ENCODE measurements at places on chromosomes 4 and X.

GRCh38 chrX:27583976-27584375 is 6.2 kb upstream of the DCAF8L2 start:
- no peak overlapping the region for H3K27ac ChIP-seq
- H3K4me3 ChIP-seq, result no peak overlapping the region
- DNase-seq, result no peak

DNA sequence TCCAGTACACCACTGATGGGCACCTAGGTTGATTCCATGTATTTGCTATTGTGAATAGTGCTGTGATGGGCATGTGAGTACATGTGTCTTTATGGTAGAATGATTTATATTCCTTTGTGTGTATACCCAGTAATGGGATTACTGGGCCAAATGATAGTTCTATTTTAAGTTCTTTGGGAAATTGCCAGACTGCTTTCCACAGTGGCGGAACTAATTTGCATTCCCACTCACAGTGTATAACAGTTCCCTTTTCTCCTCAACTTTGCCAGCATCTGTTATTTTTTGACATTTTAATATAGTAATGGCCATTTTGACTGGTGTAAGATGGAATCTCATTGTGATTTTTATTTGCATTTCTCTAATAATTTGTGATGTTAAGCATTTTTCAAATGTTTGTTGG is 25.9 kb downstream of the CC2D2A start:
- peaks cover 44% of the 10 kb centered on the region for H3K4me1 ChIP-seq
- DNase-seq, result no peak
- peaks cover 37% of the 10 kb centered on the region for H3K36me3 ChIP-seq
- H3K27ac ChIP-seq, result no peak overlapping the region
- no peak overlapping the region for H3K4me3 ChIP-seq
- H3K27me3 ChIP-seq, result peaks cover 6% of the 10 kb centered on the region

DNA sequence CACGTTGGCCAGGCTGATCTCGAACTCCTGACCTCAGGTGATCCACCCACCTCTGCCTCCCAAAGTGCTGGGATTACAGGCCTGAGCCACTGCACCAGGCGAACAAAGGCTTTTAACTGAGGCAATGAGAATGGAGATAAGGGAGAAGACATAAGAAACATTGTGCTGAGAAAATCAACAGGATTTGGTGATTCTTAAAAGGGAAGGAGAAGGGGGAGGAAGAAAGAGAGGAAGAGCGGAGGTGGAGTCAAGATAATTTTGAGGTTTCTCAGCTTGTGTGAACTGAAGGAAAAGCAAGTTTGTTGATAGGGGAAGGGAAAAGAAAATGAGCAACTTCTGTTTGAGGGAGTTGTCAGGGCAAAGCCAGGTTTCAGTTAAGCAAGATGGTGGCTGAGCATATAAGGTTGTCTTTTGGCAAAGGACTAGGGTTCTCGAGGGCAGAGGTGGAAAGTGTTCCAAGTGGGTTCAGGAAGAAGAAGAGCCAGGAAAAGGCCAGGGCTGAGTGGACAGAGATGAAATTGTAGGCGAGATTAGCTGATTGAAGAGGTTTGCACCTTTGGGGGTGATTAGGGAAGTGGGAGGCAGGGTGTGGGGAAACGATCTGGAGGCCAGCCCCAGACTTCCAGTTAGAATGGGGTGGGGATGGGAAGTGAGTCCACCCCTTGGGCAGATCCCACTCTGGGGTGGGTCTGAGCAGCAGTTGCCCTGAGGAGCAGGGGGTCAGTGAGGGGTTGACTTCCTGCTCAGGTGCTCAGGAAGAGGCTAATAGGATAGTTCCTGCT is 7.8 kb downstream of the DOCK11 start:
- no peak for DNase-seq
- H3K36me3 ChIP-seq, result no peaks in the 10 kb centered on the region
- H3K4me3 ChIP-seq, result no peak overlapping the region
- no peak overlapping the region for H3K27ac ChIP-seq

- no peak overlapping the region for H3K27ac ChIP-seq
- H3K4me3 ChIP-seq, result no peak overlapping the region
- no peak for DNase-seq
- H3K4me1 ChIP-seq, result no peaks in the 10 kb centered on the region
- peaks cover 4% of the 10 kb centered on the region for H3K27me3 ChIP-seq
- no peaks in the 10 kb centered on the region for H3K36me3 ChIP-seq
Measured at GRCh38 chrX:13990126-13990800, 39.4 kb downstream of the GEMIN8 start.

DNA sequence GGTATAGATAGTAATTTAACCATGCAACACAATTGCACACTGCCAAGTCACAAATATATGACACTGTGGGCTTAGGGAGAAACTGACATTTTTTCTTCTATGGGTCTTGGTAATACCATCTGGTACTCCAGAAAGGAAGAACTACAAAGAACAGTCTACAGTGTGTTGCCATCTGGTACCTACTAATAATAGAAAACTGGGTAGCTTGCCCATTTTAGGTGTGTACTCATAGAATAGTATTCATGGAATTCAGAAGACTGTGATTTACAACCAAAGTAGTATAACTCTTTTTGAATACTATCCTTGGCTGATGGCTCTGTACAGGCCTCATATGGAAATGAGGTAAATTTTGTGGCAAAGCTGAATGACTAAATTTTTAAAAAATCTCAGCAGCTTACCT is 132.6 kb upstream of the RPS6KA6 start:
- DNase-seq, result no peak
- H3K36me3 ChIP-seq, result no peaks in the 10 kb centered on the region
- no peaks in the 10 kb centered on the region for H3K4me1 ChIP-seq
- H3K4me3 ChIP-seq, result no peak overlapping the region

DNA sequence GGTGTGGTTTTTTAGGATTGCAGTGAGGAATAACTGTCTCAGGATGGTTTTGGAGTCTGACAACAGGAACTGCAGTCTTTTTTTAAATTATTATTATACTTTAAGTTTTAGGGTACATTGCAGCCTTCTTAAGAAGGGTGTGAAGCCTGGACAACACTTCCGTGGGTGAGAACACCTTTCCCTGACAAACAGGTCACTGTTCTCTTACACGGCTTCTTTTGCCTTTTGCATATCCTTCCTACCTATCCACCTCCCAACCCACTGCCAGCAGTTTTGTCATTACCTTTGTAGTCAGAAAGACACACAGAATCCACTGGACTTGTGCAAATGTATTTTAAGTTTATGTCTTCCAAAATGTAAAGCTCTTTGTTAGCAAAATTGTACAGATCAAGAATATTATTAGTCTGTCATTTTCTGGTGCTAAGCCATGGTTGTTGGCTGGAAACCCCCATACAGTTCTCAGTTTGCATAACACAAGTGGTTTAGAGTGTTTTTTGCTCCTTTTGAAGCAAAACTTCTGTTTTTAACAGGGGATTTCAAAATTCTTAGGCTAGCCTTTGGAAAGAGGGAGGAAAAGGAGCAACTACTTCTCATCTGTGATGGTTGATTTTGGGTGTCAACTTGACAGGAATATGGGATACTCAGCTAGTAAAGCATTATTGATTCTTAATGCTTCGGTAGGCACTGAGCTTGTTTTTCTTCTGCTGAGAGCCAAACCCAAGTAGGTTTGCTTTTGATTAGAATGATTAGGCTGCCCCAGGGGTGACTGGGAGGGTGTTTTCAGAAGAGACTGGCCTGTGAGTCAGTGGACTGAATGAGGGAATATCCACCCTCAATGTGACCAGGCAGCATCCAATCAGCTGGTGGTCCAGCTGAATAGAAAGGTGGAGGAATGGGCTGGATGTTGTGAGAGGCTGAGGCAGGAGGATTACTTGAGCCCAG is 29.4 kb upstream of the KLHL2 start:
- no peak for DNase-seq
- no peaks in the 10 kb centered on the region for H3K27me3 ChIP-seq
- H3K4me3 ChIP-seq, result no peak overlapping the region
- H3K4me1 ChIP-seq, result no peaks in the 10 kb centered on the region

GRCh38 chr4:138935135-138935807 is 80.3 kb upstream of the NOCT start:
- H3K27me3 ChIP-seq, result peaks cover 11% of the 10 kb centered on the region
- H3K4me3 ChIP-seq, result no peak overlapping the region
- peaks cover 10% of the 10 kb centered on the region for H3K4me1 ChIP-seq
- no peak overlapping the region for H3K27ac ChIP-seq

- H3K27me3 ChIP-seq, result no peaks in the 10 kb centered on the region
- no peak overlapping the region for H3K4me3 ChIP-seq
- H3K4me1 ChIP-seq, result peaks cover 88% of the 10 kb centered on the region
Measured at GRCh38 chr4:147776716-147777115, 44.8 kb downstream of the ARHGAP10 start.

DNA sequence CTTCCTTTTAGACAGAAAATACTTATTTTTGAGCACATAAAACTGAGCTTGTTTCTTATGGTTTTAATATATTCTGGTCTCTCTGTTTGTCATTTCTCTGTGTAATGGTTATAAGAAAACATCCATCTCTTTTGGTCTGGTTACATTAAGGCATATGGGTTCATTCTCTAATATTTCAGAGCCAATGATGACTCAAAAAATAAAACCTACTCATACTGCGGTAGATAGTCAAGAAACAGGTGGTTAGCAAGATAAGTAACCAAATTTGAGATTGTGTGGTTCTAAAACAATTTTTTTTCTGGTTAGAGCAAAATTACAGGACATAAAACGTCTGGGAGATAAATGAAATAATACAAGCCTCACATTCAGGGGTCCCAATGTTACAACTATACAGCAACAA is 654.5 kb downstream of the STIM2 start:
- H3K4me1 ChIP-seq, result no peaks in the 10 kb centered on the region
- no peak overlapping the region for H3K27ac ChIP-seq
- H3K4me3 ChIP-seq, result no peak overlapping the region
- no peaks in the 10 kb centered on the region for H3K36me3 ChIP-seq
- no peaks in the 10 kb centered on the region for H3K27me3 ChIP-seq
- DNase-seq, result no peak

- no peak overlapping the region for H3K4me3 ChIP-seq
- H3K27me3 ChIP-seq, result no peaks in the 10 kb centered on the region
- peak overlapping the region; percentile 87 for H3K27ac ChIP-seq
- H3K4me1 ChIP-seq, result peaks cover 24% of the 10 kb centered on the region
Measured at GRCh38 chrX:9462456-9462855, 2.4 kb upstream of the TBL1X start.

DNA sequence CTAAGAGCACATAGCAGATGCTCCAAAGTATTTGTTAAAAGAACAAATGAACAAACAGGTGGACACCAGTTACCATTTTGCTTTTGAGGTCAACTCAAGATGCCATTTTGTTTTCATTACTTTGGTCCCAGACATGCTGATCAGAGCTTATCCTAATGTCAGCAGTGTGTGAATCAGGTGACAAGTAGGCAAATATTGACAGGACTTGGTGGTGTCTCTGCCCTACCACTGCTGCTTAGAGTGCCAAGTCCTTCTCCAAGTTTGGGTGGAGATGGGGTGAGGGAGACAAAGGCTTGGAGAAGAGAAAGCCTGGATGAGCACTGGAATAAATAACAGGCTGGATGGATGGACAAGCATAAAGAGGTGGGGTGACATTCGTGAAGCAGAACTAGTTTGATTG is 38.7 kb downstream of the MID1IP1 start:
- no peaks in the 10 kb centered on the region for H3K36me3 ChIP-seq
- DNase-seq, result no peak
- peaks cover 6% of the 10 kb centered on the region for H3K4me1 ChIP-seq
- no peak overlapping the region for H3K27ac ChIP-seq

DNA sequence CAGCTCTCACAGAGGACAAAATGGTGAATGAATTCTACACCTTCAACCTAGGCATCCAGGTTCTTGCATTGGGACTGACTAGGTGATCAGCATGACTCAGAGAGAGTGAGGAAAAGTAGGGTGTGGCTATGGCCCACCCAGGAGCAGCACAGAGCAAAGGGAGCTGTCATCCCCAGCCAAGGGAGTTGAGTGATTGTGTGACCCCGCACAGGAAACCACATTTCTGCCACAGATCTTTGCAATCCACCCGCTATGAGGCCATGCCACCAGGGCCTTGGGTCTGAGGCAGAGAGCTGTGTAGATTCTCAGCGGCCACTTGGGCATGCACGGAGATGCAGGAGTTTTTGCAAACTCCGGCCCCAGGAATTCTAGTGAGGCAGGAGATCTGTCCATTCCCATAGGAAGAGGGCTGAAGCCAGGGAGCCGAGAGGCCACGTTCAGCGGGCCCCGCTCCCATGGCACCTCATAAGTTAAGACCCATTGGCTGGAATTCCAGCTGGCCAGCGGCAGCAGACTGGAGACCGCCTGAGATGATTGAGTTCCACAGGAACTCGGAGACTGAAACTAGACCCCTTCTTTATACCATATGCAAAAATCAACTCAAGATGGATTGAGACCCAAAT is 75.9 kb downstream of the NAA11 start:
- no peak overlapping the region for H3K4me3 ChIP-seq
- no peak for DNase-seq
- H3K4me1 ChIP-seq, result no peaks in the 10 kb centered on the region
- H3K27me3 ChIP-seq, result no peaks in the 10 kb centered on the region
- no peak overlapping the region for H3K27ac ChIP-seq

DNA sequence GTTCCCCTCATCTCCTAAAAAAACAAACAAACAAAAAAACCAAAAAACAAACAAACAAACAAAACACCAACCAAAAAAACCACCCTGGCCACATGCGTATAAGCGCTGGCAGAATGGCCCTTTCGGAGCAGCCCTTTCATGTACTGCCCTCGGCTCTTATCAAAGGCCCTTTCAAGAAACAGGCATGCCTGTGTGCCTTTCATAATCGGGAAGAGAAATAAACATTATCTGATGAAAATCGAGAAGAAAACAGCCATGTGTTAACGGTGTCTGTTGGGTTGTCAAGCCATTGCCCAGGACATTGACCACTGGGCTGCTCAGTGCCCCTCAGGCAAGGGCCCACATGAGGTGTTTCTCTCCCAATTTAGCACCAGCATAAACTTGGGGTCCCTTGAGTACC is 68.3 kb downstream of the PJA1 start:
- H3K36me3 ChIP-seq, result no peaks in the 10 kb centered on the region
- H3K27me3 ChIP-seq, result peaks cover 3% of the 10 kb centered on the region
- H3K4me3 ChIP-seq, result no peak overlapping the region
- no peak for DNase-seq
- no peak overlapping the region for H3K27ac ChIP-seq
- no peaks in the 10 kb centered on the region for H3K4me1 ChIP-seq

DNA sequence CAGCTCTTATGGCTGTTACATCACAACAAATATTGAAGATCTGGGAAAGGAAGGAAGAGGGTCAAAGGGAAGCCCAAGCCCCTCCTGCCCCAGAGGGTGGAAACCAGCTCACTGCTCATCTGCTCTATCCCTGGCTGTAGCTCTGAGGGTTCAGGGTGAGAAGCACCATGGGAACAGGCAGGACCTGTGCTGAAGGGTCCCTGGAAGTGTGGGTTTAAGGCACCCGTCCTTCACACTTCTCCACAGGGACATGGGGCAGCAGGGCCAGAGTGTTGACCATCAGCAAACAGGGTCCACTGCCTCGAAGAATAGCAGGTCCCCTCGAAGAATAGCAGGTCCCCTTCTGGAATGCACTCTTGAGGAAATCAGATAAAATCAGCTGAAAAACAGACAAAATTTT is 4.4 kb downstream of the RTL5 start:
- H3K4me1 ChIP-seq, result peaks cover 14% of the 10 kb centered on the region
- no peak for DNase-seq
- no peak overlapping the region for H3K4me3 ChIP-seq
- H3K27ac ChIP-seq, result no peak overlapping the region
- peaks cover 26% of the 10 kb centered on the region for H3K27me3 ChIP-seq

Data from HFFc6 (cell line).